ENCODE measurements at places on chromosomes 11 and 22. TPM values are rescaled to one million over a fixed set of nuclear protein-coding genes. Genes with fewer than 3 reads are reported as not detected.
A peak's percentile ranks its signal among the peaks of the same experiment; 100 is the strongest.

DNA sequence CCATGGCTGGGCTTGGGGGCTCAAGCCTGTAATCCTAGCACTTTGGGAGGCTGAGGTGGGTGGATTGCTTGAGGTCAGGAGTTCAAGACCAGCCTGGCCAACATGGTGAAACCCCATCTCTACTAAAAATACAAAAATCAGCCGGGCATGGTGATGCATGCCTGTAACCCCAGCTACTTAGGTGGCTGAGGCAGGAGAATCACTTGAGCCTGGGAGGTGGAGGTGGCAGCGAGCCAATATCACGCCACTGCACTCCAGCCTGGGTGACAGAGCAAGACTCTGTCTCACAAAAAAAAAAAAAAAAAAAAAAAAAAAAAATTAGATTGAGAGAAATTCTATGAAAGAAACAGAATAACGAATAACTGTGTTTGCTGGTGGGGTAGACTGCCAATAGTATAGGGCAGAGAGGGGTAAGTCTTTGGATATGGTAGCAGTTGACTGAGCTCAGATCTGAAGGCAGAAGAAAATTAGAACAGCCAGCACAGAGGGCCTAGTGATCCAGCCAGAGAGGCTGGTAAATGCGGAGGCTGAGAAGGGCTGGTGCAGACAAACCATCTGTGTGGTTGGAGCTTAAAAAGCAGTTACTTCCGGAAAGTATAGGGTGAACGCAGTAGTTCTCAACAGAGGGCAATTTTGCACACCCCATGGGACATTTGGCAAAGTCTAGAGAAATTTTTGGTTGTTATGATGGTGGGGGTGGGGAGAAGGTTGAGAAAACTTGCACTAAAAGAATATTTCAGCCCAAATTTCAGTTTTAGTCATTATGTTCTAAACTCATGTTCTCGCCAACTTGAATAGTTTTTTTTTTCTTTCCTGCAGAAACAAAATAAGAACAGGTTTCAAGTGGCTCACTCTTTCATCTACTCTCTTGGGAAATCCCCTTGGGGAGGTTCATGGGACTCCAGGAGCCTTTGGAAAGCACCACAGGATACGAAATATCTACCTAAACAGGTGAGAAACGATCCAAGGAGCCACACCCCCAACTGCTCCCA is 1.6 kb upstream of the HORMAD2 start:
- H3K4me3 ChIP-seq, result no peak overlapping the region
- no peaks in the 10 kb centered on the region for H3K4me1 ChIP-seq
- H3K27ac ChIP-seq, result no peak overlapping the region
- no peak for DNase-seq

DNA sequence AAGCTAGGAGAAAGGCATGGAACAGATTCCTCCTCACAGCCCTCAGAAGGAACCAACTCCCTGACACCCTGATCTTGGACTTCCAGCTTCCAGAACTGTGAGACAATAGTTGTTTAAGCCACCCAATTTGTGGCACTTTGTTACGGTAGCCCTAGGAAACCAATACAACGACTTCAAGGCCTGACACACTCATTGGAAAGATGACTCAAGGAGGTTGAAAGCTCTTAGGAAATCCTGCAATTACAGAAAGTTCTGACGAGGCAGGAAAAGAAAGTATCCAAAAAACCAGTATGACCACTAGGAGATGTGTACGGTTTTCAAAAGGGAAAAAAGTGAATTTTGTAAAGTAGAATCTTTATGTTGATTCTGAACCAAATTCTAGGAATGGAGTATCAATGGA is 161.4 kb downstream of the SWAP70 start:
- no peaks in the 10 kb centered on the region for H3K27me3 ChIP-seq
- H3K4me1 ChIP-seq, result no peaks in the 10 kb centered on the region
- no peaks in the 10 kb centered on the region for H3K36me3 ChIP-seq
- no peak overlapping the region for H3K4me3 ChIP-seq

- no peak for DNase-seq
- H3K4me3 ChIP-seq, result no peak overlapping the region
- H3K4me1 ChIP-seq, result no peaks in the 10 kb centered on the region
- no peaks in the 10 kb centered on the region for H3K27me3 ChIP-seq
These were observed 34.9 kb downstream of the OR10A6 start for GRCh38 chr11:7896009-7896785.

GRCh38 chr11:125481531-125481930 is 14.5 kb downstream of the FEZ1 start:
- no peak overlapping the region for H3K4me3 ChIP-seq
- DNase-seq, result no peak

DNA sequence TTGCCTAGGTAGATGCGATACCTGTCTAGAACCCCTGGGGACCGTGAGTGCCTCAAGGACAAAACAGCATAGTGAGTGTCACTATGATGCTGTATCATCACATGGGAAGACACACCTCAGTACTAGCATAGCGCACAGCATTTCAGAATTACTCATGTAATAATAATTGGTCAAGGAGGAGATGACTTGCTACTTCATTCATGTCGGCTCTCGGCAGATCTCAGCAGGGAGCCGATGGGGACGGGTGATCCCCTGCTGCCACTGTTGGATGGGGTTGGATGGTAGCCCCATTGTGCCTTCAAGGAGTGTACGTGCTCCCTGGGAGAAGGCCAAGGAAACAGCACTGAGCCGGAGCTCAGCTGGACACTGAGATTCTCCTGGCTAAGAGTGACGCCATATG is 186.9 kb downstream of the EFCAB6 start:
- H3K36me3 ChIP-seq, result no peaks in the 10 kb centered on the region
- H3K27ac ChIP-seq, result no peak overlapping the region
- H3K4me1 ChIP-seq, result no peaks in the 10 kb centered on the region
- DNase-seq, result no peak

GRCh38 chr11:117523680-117524079 is 196.0 kb downstream of the CEP164 start:
- no peaks in the 10 kb centered on the region for H3K4me1 ChIP-seq
- H3K36me3 ChIP-seq, result no peaks in the 10 kb centered on the region
- no peak overlapping the region for H3K27ac ChIP-seq
- H3K4me3 ChIP-seq, result no peak overlapping the region
- H3K27me3 ChIP-seq, result no peaks in the 10 kb centered on the region

GRCh38 chr22:30425616-30426387 is at the start of gene MTFP1:
Gene MTFP1, plus strand, starts transcription at chr22:30425768. Its CDS starts 112 bp downstream, at chr22:30425880.
- H3K4me1 ChIP-seq, result peaks cover 3% of the 10 kb centered on the region
- H3K27me3 ChIP-seq, result no peaks in the 10 kb centered on the region
- H3K36me3 ChIP-seq, result no peaks in the 10 kb centered on the region
- H3K4me3 ChIP-seq, result peak within 1 kb of the TSS; percentile 43

GRCh38 chr11:70471254-70471653 is 72.9 kb downstream of the CTTN start:
- no peak overlapping the region for H3K4me3 ChIP-seq
- no peak overlapping the region for H3K27ac ChIP-seq
- H3K4me1 ChIP-seq, result no peaks in the 10 kb centered on the region
- no peaks in the 10 kb centered on the region for H3K27me3 ChIP-seq

GRCh38 chr22:44671742-44672141 is 30.3 kb upstream of the PRR5 start:
- H3K36me3 ChIP-seq, result no peaks in the 10 kb centered on the region
- no peak overlapping the region for H3K27ac ChIP-seq
- no peaks in the 10 kb centered on the region for H3K4me1 ChIP-seq
- no peak for DNase-seq
- H3K27me3 ChIP-seq, result no peaks in the 10 kb centered on the region

- no peak overlapping the region for H3K27ac ChIP-seq
- H3K27me3 ChIP-seq, result no peaks in the 10 kb centered on the region
- H3K4me3 ChIP-seq, result no peak overlapping the region
- H3K36me3 ChIP-seq, result no peaks in the 10 kb centered on the region
These were observed 94.7 kb downstream of the NECTIN1 start for GRCh38 chr11:119634301-119634700.

DNA sequence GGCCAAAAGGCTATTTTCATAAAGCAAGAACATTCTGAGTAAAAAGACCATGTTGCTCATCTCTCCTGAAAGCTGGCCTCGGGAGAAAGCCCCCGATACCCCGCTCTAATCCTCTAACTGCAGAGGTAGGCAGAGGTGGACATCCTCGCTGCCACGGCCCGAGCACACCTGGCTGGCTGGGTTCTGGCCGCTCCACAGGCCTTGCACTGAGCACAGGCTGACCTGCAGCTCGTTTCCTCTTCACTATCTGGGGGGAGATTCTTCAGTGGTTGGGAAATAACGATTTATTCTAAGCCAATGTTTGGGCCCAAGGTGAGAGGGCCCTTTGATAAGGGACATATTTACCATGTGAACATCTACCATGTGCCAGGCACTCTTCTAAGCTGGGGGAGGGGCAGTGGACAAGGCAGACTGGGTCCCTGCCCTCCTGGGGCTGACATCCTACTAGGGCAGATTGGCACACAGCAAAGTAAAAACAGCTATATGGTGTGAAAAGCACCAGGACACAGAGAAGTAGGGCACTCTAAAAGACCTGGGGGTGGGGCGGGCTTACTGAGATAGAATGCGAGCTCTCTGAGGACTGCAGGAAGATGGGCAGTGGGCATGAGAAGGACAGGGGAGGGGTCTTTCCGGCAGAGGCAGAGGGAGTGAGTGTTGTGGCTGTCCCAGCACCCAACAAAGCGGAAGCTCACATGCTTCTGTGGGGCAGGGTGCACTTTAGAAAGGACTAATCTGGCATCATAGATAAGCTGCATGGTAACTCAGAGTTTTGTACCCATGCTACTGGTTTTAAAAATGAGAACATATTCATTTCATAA is 65.5 kb upstream of the ARFGAP3 start:
- peak overlapping the region; percentile 39 for H3K27ac ChIP-seq
- no peak overlapping the region for H3K4me3 ChIP-seq
- peaks cover 10% of the 10 kb centered on the region for H3K4me1 ChIP-seq

DNA sequence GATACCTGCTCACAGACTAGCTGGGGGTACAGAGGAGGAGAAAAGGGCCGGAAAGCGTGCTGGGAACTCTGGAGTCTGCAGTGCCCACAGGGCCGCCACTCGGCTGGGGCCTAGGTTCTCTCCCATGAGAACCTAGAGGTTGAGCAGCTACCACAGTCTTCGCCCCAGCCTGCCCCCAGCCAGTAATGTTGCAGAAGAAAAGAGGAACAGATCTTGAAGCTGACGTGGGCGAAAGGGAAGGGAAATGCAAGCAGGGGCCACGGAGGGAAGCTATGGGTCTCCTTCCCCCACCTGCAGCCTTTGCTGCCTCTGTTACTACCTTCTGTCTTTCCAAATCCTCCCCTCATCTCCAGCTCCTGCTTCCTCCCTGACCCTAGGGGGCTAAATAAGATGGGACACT is 28.8 kb upstream of the P2RY2 start:
- no peaks in the 10 kb centered on the region for H3K4me1 ChIP-seq
- H3K27me3 ChIP-seq, result no peaks in the 10 kb centered on the region
- no peaks in the 10 kb centered on the region for H3K36me3 ChIP-seq

- H3K27ac ChIP-seq, result no peak overlapping the region
- no peaks in the 10 kb centered on the region for H3K4me1 ChIP-seq
- no peak for DNase-seq
- H3K4me3 ChIP-seq, result no peak overlapping the region
These were observed 62.4 kb upstream of the BMAL1 start for GRCh38 chr11:13215149-13215548.

GRCh38 chr11:128862908-128863660 is 4.0 kb downstream of the KCNJ1 start:
- no peak for DNase-seq
- H3K27ac ChIP-seq, result no peak overlapping the region
- no peaks in the 10 kb centered on the region for H3K27me3 ChIP-seq
- H3K36me3 ChIP-seq, result no peaks in the 10 kb centered on the region
- H3K4me3 ChIP-seq, result no peak overlapping the region

GRCh38 chr22:17698948-17699347 is 60.4 kb downstream of the BCL2L13 start:
- H3K27ac ChIP-seq, result no peak overlapping the region
- H3K36me3 ChIP-seq, result no peaks in the 10 kb centered on the region
- no peaks in the 10 kb centered on the region for H3K27me3 ChIP-seq
- no peak for DNase-seq
- H3K4me3 ChIP-seq, result no peak overlapping the region

DNA sequence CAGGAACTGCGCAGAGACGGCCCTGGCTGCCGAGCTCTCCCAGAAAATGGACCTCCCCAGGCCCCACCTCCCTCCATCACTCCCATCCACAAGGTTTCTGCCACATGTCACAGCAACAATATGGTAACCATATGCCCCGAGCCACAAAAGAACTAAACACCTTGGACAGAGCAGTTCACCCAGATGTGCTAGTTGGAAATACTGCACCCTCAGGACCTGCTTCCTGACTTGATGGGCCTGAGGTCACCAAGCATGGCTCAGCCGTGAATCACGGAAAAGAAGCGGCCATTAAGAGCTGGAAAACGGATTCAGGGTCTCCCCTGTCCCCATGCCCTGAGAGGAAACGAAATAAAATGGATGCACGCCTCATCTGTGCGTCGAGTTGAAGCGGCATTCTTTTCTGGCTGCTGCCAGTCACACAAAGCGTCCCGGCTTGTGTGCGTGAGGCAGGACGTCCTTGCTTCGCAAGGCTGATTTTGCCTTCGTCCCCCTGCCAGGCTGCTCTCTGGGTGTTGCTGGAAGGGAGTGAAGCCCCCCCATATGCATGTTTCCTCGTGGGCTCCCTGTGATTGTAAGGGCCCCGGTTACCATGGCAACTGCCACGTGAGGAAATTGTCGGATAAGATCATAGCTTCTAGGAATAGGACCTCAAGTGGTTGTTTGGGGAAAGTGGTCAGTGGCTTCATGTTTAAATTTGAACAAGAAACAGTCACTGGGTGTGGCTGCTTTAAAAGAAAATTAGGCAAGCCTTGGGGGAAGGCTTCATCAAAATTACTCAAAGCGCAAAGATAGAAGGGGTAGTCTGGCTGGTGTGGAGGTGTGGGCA is 51.7 kb downstream of the FLI1 start:
- H3K4me1 ChIP-seq, result no peaks in the 10 kb centered on the region
- H3K4me3 ChIP-seq, result no peak overlapping the region
- no peaks in the 10 kb centered on the region for H3K36me3 ChIP-seq
- H3K27ac ChIP-seq, result no peak overlapping the region

GRCh38 chr11:125950178-125950490 is 4.3 kb downstream of the VSIG10L2 start:
- H3K27ac ChIP-seq, result no peak overlapping the region
- no peak overlapping the region for H3K4me3 ChIP-seq
- no peaks in the 10 kb centered on the region for H3K27me3 ChIP-seq
- no peaks in the 10 kb centered on the region for H3K4me1 ChIP-seq
- DNase-seq, result no peak
- H3K36me3 ChIP-seq, result no peaks in the 10 kb centered on the region

DNA sequence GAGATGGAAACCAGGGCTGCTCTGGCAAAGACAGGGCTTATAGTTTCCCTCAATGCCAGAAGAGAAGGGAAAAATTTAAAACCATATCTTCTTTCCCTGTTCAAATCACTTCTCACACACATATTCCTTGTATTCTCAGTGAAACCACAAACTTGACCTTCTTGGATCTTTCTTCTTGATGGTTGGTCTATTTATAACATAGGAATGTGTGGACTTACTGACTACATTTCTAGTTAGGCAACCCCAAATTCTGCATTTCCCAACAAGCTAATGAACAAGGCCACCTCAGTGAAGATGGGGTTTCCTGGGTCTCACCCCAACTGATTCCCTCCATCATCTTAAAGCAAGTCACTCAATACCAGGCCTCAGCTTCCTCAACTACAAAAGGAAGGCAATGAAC is 3.8 kb upstream of the QSER1 start:
- no peak overlapping the region for H3K4me3 ChIP-seq
- H3K4me1 ChIP-seq, result no peaks in the 10 kb centered on the region
- no peaks in the 10 kb centered on the region for H3K27me3 ChIP-seq
- H3K36me3 ChIP-seq, result no peaks in the 10 kb centered on the region

Gene ADAMTS15
- 4.6 TPM for polyA plus RNA-seq

Gene BACE1
- polyA plus RNA-seq, result 20.7 TPM

Gene SDHD
- polyA plus RNA-seq, result 96.3 TPM

Gene CD44
- 113 TPM for polyA plus RNA-seq

Gene MAPK8IP1
- polyA plus RNA-seq, result 5.5 TPM

Gene OTOG
- polyA plus RNA-seq, result not detected

Gene GTSE1
- 1.0 TPM for polyA plus RNA-seq

Gene CHADL
- 7.0 TPM for polyA plus RNA-seq

Gene HSPB2
- 13.8 TPM for polyA plus RNA-seq

Gene KRTAP5-9
- polyA plus RNA-seq, result 0.41 TPM
